ENCODE measurements at places on chromosomes 2 and 18.

DNA sequence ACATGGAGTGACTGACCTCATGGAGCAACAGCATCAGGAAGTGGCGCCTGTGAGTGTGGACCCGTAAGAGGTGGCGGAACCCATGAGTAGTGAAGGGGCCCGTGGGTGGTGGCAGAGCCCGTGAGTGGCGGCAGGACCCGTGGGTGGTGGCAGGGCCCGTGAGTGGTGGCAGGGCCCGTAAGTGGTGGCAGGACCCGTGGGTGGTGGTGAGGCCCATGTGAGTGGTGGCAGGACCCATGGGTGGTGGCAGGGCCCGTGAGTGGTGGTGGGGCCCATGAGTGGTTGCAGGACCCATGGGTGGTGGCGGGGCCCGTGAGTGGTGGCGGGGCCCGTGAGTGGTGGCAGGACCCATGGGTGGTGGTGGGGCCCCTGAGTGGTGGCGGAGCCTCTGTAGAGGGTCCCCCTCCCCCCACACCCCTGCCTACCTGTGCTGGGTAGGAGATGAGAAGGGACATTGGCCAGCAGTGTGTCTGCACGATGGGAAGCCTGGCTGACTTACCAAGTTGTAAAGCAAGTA is 407.7 kb upstream of the SALL3 start:
- no peak for DNase-seq

GRCh38 chr2:120959426-120959825 is 223.8 kb downstream of the GLI2 start:
- DNase-seq: no peak

- no peak for DNase-seq
These were observed 70.7 kb downstream of the CALCRL start for GRCh38 chr2:187377340-187377739.

GRCh38 chr2:71614976-71615766 is 161.8 kb downstream of the DYSF start:
- no peak for DNase-seq

- no peak for DNase-seq
These were observed 25.6 kb downstream of the FAP start for GRCh38 chr2:162217598-162217997.

DNA sequence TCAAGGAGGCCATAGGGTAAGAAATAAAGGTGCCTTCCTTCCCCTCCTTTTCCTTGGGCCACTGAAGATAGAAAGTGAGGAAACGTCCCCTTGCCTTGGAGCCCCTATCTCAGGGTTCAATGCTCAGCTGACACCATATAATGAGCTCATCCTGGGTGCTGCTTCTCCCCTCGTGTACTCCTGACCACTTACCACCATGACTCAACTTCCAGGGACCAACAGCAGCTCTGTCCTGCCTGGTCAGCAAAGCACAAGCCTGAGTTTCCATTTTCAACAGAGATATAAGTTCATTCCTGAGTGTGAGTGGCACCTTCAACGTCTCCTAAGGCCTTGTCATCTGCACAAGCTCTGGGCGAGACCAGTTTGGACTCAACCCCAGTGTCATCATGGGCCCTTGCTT is 151.2 kb downstream of the CAPN13 start:
- DNase-seq: no peak

DNA sequence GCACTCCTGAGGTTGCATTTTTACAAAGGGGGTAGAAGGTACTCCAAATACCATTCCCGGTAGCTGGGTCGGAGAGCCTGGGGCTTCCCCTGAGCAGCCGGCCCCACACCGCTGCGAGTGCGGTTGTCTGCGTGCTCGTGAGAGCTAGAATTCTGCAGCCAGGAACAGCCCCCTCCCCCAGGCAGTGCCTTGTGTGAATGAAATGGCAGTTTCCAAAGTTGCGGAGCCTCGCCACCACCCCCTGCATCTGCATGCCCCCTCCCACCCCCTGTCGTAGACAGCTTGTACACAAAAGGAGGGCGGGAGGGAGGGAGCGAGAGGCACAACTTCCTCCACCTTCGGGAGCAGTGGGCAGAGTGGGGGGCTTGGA is 1.1 kb downstream of the MYCN start:
- no peak for DNase-seq

DNA sequence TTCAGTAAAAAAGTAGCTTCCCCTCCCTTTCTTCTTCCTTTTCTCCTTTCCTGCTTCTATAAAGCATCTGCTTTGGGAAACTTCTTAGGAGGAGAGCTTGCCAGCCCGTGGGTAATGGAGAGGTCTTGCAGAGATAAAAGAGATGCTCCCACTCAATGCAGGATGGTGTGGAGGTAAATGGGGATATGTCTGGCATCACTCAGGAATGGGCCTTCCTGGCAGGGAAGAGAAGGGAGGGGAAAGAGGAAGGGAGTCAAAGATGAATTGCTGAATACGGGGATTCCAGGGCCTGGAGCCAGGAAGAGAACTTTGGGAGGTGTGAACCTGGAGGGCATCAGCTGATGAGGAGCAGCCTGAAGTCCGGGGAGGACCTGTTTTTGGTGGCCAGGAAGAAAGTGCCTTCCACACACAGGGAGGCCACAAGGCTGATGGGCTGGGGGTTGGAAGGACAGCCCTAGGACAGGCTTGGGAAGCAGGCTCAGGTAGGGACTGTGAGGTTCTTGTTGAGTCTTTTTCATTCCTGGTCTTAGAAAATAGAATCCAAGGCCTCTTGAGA is 25.2 kb downstream of the IL1B start:
- no peak for DNase-seq

DNA sequence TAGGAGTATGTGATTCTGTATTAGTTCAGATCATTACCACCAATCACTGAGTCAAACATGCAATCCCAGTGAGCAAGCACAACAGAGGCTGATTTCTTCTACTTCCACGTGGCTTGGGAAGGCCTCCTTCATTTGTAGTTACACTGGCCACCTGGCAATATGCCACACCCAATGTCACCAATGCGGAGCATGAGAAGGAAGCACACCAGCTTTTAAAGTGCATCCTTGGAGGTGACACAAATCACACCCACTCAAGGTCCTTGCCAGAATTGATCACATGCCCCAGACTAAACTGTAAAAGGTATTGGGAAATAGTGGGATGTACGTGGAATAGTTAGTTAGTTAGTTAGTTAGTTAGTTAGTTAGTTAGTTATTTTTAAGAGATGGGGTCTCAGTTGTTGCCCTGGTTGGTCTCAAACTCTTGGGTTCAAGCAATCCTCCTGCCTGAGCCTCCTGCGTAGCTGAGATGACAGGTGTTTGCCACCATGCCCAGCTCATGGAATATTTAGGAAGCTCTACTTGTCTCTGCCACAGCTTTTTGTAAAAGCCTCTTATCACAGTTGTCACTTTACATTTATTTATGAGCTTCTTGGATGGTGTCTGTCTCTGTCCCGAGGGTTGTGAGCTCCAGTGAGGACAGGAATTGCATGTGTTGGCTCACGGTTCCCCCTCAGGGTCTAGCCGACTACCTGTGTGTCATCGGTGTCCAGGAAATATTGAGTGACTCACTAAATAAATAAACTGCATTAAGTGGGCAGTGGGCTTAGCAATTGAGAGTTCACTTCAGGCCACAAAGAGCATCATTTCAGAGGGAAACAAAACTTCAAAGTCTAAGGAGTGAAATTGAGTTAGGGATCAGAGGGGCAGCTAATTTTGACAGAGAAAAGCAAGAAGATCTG is 28.1 kb upstream of the CAB39 start:
- DNase-seq: no peak

DNA sequence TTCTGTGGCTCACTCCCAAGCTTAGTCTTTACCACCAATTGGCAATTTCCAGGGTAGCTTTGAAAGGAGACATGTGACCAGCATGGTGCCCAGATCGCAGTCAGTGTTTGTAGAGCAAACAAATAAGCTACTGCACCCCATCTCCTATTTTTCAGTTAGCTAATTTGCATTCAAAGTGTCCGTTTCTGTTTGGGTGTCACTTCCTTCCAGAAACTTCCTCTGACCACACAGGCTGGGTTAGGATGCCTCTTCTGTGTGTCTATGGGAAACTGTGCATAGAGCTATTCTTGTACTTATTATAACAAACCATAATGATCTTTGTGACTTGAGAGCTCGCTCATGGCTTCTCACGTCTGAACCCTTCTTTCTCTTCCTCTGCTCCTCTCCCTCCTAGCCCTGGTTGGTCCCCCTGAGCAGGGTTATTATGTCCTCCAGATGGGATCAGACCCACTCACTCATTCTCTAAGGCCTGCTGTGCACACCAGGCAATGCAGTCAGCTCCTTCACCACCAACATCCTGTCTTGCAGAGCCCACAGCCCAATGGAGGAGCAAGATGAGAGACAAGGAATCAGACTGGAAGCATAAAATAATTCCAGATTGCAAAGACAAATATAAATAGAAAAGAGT is 101.2 kb upstream of the ALK start:
- DNase-seq: no peak

- DNase-seq: no peak
These were observed 75.4 kb upstream of the MAP2 start for GRCh38 chr2:209348433-209348832.

- no peak for DNase-seq
These were observed 294.5 kb upstream of the FBXO11 start for GRCh38 chr2:48200620-48201293.

DNA sequence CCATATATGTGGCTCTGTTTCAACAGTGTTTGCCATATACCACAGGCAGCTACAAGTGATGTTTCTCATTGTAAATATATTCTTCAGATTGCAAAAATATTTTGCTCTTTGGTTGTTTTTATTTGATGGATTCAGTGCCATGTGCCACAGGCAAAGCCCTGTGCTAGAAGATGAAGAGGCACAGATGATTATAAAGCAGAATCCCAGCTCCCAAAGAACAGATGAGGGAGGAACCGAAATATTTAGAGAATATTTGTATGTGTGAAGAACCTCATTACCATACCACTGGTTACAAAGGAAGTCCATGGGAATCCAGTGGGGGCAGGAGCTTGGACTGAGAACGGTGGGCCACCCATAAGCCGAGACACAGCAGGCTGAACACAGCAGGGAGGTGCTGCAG is 143.8 kb upstream of the NDUFV2 start:
- DNase-seq: no peak

GRCh38 chr2:215238485-215239098 is 73.3 kb upstream of the ATIC start:
- DNase-seq: no peak

DNA sequence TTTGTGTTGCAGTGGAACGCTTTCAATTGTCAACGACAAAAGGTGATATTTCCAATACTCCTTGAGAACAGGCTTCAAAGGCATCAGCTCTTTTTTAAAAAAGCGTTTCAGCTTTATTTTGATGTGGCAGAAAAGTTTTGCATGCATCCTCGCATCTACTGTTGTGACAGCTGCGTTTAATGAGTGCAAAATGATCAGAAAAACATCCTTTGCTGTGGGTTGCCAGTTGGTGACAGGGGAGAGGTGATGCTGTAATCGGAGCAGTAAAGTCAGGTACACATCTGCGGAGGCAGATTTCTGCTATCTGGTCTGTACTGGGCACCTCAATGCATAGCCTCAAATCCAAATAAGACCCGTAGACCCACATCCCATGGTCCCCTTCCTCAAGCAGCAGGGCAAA is 91.9 kb upstream of the POU3F3 start:
- DNase-seq: no peak

- no peak for DNase-seq
These were observed 418.3 kb upstream of the SPHKAP start for GRCh38 chr2:228599781-228600180.

DNA sequence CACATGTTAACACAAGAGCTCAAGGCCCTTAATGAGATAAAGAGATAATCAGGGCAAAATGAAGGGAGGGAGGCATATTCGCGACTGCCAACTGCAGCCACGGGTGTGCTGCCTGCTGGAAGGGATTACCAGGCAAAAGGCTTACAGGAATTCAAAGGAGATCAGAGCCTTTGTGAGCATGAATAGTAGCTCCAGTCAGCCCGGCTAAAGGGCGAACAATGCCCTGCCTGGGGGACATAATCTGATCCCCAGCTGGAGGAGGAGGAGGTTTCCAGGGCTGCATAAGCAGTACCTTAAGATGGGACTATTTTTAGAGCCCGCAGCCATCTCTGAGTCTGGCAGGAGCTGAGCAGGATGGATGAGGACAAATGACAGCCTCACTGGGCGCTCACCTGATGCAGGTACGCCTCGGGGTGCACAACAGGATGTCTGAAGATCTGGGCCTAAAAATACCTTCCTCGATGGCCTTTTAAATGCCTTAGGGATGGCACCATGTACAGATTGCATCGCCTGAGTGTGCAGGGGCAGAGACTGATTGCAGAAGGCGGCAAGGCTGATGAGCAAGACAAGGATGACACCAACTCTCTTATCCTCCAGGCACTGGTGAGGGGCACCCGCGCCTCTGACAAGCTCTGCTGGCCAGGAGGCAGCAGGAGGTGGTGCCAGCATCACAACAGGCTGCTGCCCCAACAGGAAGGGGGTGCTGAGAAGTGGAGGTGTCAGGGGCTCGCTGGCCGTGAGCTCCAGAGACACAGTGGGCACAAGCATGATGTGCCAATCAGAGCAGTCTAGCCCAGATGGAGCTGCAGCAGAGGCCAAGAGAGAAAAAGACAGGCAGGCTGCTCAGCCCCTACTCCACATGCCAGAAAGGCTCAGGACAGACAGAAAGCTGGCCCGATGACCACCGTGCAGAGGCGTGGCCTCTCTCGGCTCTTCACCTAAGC is 111.4 kb downstream of the EIPR1 start:
- no peak for DNase-seq

- no peak for DNase-seq
These were observed 94.9 kb downstream of the FAM161A start for GRCh38 chr2:61759005-61759404.

- DNase-seq: no peak
These were observed 20.4 kb downstream of the MBP start for GRCh38 chr18:77111951-77112746.

DNA sequence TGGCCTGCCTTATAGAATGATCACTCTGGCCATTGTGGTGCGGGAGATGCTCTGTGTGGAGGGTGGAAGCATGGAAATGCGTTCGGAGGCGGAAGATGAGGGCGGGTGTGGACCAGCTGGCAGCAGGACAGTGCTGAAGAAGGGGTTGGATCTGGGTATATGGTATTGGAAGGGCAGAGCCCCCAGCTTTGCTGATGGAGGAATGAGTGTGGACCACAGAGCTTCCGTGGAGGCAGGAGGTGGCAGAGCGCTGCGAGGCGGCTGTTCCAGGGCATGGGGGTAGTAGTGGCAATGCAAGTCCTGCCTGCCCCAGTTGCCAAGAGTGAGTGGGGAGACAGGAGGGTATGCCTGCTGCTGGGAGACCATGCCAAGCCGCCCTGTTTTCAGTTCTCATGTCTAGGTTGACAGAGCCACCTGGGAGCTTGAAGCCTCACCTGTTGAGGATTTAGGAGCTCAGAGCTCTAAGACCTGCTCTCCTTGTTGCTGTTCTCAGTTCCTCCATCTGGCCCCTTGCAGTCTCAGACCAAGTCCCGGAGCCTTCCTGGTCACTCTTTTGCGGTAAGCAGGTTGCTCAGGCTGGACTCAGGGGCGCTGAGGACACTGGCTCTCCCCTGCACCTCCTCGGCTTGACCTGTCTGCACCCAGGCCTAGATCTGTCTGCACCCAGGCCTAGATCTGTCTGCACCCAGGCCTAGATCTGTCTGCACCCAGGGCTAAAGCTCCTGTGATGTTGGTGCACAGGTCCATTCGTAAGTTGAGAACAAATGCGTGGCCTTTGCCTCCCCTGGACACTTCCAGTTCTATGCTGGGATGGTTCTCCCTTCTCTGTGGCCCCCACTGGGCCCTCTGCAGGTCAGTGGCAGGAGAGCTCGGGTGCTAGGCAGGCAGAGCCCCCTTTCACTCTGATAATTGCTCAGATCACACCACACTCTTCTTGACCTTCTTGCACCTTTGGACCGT is 290.5 kb upstream of the HS6ST1 start:
- no peak for DNase-seq

Measured in hematopoietic multipotent progenitor cell (in vitro differentiated cells).